Activated gamma-delta T cell treated with Interleukin-2 at 50 U/mL for 16 hours (primary cell): ENCODE measurements at places on chromosomes 16 and 17.

GRCh38 chr16:24991349-24991748, 23.8 kb downstream of the ARHGAP17 start:
- DNase-seq: no peak

- no peak for DNase-seq
These were observed 236.7 kb downstream of the ZFHX3 start for GRCh38 chr16:72811188-72811720.

- DNase-seq: no peak
These were observed 5.7 kb upstream of the NME1 start for GRCh38 chr17:51147650-51148049.

DNA sequence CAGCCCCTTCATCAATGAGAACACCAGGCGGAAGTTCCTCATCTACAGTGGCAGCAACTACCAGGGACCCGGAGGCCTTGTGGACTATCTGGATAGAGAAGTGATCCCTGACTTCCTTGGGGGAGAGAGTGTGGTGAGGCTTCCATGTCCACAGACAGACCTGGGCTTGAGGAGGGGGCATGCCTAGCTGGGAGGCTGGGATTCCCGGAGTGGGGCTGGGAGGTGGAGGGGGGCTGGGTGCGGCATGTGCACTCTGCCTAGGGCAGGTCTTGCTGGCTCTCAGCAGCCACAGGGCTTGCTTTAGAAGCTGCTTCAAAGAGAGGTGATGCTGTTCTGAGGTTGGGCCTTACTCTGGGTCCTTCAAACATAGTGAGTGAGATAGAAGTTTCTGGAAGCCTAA, 27.8 kb downstream of the NAGPA start:
- DNase-seq: no peak

DNA sequence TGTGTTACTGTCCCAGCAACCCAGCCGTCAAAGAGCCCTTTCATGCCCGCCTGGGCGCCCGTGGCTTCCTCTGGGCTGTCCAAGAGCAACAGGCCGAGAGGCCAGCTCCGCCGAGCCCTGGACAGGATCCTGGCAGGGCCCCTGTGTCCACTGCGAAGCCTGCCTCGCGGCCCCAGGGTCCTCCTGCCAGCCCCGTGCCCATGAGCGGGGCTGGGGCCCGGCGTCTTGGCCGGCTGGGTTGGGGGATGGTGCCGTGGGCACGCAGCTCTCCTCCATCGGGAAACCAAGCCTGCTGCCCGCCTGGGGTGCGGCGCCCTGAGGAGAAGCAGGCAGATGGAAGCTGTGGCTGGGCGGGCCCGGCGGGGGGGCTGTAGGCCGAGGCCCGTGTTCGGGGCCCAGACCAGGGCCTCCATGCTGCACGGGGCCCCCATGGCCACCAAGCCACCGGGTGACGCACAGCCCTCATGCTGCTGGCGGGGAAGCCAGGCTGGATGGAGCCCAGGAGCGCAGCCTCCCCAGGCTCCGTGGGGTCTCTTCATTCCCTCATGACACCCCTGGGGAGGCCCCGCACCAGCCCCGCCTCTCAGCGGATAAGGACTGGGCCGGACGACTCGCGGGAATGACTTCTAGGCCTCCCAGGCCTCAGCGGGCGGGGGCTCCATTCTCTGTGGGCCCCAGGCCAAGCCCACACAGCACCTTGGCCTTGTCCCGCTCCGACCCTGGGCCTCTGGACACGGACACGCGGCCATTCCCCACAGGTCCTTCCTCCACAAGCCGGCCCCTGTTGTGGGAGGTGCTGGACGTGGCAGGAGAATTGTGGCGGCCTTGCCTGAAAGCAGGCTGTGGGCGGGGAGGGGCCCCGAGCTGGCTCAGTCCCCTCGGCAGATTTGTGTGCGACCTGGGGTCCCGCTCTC, at the start of gene C1QTNF8:
C1QTNF8 (minus strand) TSS at position 76 of the 914 bp plus-strand sequence. CDS start 1,322 bp downstream, outside the sequence.
- DNase-seq: no peak

DNA sequence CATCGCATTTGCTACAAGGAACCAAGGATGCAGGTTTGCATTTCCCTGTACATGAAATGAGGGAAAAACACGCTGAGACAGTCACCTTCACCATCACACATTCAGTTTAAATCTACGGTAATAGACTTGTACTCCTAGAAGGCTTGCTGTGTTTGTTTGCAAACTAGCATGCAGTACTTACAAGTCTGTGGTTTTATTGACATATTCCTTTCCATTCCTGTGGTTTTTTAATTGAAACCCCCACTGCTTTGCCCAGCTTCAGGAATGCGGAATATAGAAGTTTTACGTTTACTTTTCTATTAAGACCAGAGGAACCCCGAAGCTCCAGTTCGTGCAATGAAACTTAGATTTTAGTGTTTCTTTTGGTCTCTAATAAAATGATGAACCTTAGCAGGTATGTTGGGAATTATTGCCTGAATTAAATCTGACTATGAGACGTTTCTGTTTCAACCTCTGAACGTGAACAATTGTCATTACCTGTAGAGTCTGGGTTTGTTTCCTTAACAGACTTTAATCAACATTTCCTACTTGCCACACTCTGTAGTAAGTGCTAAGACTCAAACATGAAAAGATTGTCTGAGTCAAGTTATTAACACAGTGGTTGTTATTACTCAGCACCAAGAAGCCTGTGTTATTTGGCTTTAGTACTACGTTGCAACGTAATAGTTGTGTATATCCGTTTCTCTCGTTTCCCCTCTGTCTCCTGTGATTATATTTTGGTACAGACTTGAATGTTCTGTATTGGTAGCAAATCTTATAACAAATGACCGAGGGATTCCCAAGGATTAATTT, 793.3 kb upstream of the GOT2 start:
- DNase-seq: no peak

GRCh38 chr17:12421077-12421476, 244.6 kb upstream of the MYOCD start:
- DNase-seq: no peak
